Smooth muscle cell of the coronary artery (primary cell): ENCODE measurements at places on chromosomes 1 and 21. TPM values are rescaled to one million over a fixed set of nuclear protein-coding genes. Genes with fewer than 3 reads are reported as not detected.

GNG4 gene
- under 0.01 and 0.59 TPM in 2 replicates for total RNA-seq

NECTIN4 gene
- 0.35 and 2.3 TPM in 2 replicates for total RNA-seq

ADAM30 gene
- total RNA-seq: not detected in 2 replicates

AJAP1 gene
- under 0.01 TPM in 1 of 2 replicates, not detected in the other for total RNA-seq

VWA1 gene
- 1.5 and 1.6 TPM in 2 replicates for total RNA-seq

SELENBP1 gene
- total RNA-seq: 34.8 and 125 TPM in 2 replicates

HENMT1 gene
- total RNA-seq: 1.4 and 1.9 TPM in 2 replicates
